ENCODE measurements at places on chromosomes 11 and 22.
A peak's percentile ranks its signal among the peaks of the same experiment; 100 is the strongest.

GRCh38 chr11:132528181-132528580 is 1004.1 kb downstream of the OPCML start:
- no peak for DNase-seq
- H3K27ac ChIP-seq = no peak overlapping the region
- H3K4me1 ChIP-seq = no peaks in the 10 kb centered on the region
- H3K4me3 ChIP-seq = no peak overlapping the region

DNA sequence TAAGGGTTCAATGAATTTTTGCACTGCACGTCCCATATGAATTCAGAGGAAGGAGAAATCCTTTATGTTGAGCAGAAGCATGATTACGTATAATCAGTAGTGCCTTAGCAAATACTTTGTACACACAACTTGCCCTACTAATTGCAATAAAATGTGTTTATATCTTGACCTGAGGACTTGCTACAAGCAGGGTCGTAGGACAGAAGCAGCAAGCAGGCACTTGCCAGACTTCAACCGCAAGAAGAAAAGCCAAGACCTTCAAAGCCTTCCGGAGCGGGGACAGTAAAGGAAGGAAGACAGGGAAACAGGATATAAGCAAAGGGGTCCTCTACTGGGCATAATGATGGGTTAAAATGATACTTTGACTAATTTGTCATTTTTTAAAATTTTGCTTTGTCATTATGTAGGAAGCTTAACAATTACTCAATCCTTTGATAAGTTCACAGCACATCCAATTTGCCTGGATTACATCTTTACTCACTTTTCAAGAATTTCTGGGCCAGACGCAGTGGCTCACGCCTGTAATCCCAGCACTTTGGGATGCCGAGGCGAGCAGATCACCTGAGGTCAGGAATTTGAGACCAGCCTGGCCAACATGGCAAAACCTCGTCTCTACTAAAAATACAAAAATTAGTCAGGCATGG is 23.2 kb upstream of the UBASH3B start:
- no peaks in the 10 kb centered on the region for H3K36me3 ChIP-seq
- H3K4me3 ChIP-seq = no peak overlapping the region
- no peak overlapping the region for H3K27ac ChIP-seq
- no peak for DNase-seq
- H3K27me3 ChIP-seq = peaks cover 8% of the 10 kb centered on the region

DNA sequence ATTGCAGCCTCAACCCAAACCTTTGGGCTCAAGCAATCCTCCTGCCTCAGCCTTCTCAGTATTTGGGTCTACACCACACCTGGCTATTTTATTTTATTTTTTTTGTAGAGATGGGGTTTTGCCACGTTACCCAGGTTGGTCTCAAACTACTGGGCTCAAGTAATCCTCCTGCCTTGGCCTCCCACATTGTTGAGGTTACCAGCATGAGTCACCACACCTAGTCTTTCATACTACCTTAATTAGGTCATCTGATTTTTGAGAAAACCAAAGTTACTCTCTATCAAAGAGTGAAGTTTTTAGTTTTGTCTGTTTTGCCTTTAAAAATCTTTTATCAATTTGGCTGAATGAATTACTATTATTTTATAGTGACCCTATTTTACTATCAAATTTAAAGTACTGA is 335.6 kb upstream of the LRRC4C start:
- H3K4me1 ChIP-seq = no peaks in the 10 kb centered on the region
- H3K27ac ChIP-seq = no peak overlapping the region
- no peak overlapping the region for H3K4me3 ChIP-seq
- no peaks in the 10 kb centered on the region for H3K27me3 ChIP-seq
- no peaks in the 10 kb centered on the region for H3K36me3 ChIP-seq

DNA sequence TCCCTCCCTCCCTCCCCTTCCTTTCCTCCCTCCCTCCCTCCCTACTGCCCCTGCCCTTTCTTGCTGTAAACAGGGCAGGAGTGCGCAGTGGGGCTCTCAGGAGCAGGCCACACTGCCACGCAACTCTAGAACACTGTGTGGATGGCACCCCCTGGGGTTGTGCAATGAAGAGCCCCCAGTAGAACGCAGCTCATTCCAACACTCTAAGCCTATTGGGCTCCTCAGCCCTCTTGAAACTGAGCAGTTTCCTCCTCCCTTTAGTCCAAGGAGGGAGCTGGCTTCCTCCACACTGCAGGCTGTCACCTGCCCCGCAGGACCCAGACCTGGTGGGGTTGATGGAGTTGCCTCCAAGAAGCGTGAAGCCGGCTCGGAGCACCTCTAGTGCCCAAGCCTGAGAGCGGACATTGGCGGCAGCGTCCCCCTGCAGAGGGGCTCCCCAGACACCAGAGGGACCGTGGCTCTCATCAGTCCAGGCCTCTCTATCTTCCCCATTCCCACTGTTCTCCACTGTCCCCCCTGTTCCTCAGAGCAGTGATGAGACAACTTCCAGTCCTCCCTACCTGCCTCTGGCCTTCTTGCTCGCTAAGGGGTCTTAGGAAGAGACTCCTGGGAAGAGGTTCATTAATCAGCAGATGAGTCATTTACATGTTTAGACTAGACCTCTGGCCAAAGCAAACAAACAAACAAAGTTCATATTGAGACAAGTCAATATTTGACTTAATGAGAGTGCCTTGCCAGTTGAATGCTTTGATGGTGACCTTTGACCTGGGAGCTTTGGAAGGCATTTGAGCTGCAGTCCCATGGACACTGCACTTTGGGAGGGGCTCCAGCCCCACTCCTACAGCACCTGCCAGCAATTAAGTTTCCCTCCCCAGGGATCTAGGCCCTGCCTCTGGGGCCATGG is 64.0 kb downstream of the RPUSD4 start:
- H3K27ac ChIP-seq = no peak overlapping the region
- no peak overlapping the region for H3K4me3 ChIP-seq
- H3K36me3 ChIP-seq = no peaks in the 10 kb centered on the region
- DNase-seq = no peak
- H3K4me1 ChIP-seq = peaks cover 10% of the 10 kb centered on the region

GRCh38 chr11:46906609-46907041 is 11.7 kb downstream of the LRP4 start:
- DNase-seq = no peak
- no peaks in the 10 kb centered on the region for H3K4me1 ChIP-seq
- H3K27me3 ChIP-seq = peaks cover 55% of the 10 kb centered on the region

- peaks cover 19% of the 10 kb centered on the region for H3K4me1 ChIP-seq
- H3K27me3 ChIP-seq = peaks cover 67% of the 10 kb centered on the region
- no peak overlapping the region for H3K27ac ChIP-seq
- no peaks in the 10 kb centered on the region for H3K36me3 ChIP-seq
These were observed 1.6 kb downstream of the CCND1 start for GRCh38 chr11:69642549-69642912.

DNA sequence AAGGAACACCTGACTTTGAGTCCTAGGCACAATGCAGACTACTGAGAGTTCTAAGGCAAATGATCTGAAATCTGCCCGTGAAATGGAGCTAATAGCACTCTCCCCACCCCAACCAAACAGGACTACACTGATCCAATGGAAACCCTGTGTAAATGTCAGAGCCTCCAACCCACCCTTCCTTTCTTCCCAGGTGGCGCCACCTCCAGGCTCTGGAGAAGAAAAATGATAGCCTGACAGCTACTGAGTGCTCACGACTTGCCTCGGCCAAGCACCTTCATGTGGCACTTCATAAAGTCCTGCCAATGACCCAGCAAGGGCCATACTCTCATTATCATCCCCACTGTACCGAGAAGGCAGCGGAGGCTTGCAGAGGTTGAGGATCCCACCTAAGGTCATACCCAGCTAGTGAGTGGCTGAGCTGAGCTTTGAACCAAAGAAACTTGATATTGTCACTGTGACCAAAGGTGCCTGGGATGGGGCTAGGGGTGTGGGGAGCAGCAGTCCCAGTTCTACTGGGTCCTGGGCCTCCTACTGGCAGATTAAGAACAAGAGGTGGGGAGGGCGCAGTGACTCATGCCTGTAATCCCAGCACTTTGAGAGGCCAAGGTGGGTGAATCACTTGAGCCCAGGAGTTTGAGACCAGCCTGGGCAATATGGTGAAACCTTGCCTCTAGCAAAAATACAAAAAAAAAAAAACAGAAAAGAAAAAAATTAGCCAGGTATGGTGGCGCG is 20.5 kb downstream of the TST start:
- H3K4me1 ChIP-seq = no peaks in the 10 kb centered on the region
- H3K27me3 ChIP-seq = peaks cover 56% of the 10 kb centered on the region
- H3K4me3 ChIP-seq = no peak overlapping the region
- peak; percentile 20 for DNase-seq

DNA sequence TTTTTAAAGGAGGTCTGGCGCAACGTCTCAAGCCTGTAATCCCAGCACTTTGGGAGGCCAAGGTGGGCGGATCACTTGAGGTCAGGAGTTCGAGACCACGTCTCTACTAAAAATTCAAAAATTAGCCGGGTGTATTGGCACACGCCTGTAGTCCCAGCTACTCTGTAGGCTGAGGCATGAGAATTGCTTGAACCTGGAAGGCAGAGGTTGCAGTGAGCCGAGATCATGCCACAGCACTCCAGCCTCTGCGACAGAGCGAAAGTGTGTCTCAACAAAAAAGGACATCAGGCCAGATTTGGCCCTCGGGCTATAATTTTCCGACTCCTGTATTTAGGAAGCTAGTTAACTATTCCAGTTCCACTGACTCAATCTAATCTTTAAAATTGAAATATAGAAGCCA is 78.7 kb upstream of the SLC25A18 start:
- no peak for DNase-seq
- no peaks in the 10 kb centered on the region for H3K4me1 ChIP-seq
- H3K27me3 ChIP-seq = peaks cover 2% of the 10 kb centered on the region
- H3K4me3 ChIP-seq = no peak overlapping the region

DNA sequence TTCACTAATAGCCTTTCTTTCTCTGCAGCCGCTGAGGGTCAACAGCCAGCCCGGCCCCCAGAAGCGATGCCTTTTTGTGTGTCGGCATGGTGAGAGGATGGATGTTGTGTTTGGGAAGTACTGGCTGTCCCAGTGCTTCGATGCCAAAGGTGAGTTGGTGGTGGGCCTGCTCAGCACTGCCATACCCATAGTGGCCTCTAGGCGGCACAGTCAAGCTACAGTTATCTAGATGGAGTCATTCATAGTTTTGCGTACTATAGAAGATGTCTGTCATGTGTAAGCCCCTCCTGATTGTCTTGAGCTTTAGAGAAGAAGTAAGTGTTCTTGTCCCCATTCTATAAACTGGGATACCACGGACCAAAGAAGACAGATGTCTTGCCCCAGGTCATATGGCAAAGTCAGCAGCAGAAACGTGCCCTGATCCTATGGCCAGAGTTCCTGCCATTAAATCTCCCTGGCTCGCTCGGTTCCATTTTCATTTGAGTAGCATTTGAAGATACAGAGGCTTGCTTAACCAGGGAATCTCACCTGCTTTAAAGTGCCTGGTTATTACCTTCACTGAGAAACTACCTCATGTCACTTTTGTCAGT is 42.1 kb upstream of the CRTAM start:
- H3K4me1 ChIP-seq = no peaks in the 10 kb centered on the region
- H3K27ac ChIP-seq = no peak overlapping the region
- no peak overlapping the region for H3K4me3 ChIP-seq
- DNase-seq = peak; percentile 79
- H3K27me3 ChIP-seq = no peaks in the 10 kb centered on the region
- H3K36me3 ChIP-seq = peaks cover 5% of the 10 kb centered on the region

GRCh38 chr11:118889797-118890196 is 6.1 kb downstream of the CXCR5 start:
- DNase-seq = no peak
- peak overlapping the region; percentile 67 for H3K27ac ChIP-seq
- H3K4me1 ChIP-seq = peaks cover 56% of the 10 kb centered on the region
- no peak overlapping the region for H3K4me3 ChIP-seq

DNA sequence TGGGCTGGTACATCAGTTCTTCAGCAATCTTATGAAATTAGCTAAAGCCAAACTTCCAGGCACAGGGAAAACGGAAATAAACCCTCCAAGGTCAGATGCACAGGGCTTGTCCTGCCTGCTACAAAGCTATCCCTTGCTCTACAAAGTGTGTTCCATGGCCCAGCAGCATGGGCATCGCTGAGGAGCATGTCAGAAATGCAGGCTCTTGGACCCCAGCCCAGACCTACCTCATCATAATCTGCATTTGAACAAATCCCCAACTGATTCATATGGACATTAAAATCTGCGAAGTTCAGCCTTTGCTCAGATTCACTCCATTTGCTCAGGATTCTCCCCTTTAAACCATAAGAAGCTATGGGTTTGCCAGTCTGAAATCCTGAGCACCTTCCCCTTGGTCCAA is 129.7 kb upstream of the CSNK2A3 start:
- no peak overlapping the region for H3K4me3 ChIP-seq
- no peak for DNase-seq
- H3K27ac ChIP-seq = no peak overlapping the region

- DNase-seq = no peak
- H3K4me1 ChIP-seq = no peaks in the 10 kb centered on the region
- H3K36me3 ChIP-seq = no peaks in the 10 kb centered on the region
- H3K4me3 ChIP-seq = no peak overlapping the region
These were observed 43.0 kb upstream of the KCNQ1OT1 start for GRCh38 chr11:2742611-2743426.

DNA sequence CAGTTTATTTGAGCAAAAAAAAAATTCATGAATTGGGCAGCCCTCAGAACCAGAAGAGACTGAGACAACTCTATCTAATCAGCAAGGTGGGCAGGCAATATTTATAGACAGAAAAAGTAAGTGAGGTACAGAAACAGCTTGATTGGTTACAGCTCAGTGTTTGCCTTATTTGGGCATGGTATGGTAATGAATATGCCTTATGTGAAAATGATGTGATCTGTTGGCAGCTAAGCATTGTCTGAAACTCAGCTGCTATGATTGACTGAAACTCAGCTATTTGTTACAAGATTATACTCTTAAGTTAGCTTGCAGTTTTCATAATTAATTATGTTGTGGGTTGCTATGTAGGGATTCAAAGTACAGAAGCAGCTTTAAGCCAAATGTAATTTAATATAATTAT is 127.6 kb downstream of the CNTN5 start:
- H3K36me3 ChIP-seq = no peaks in the 10 kb centered on the region
- no peak overlapping the region for H3K4me3 ChIP-seq
- no peaks in the 10 kb centered on the region for H3K4me1 ChIP-seq

DNA sequence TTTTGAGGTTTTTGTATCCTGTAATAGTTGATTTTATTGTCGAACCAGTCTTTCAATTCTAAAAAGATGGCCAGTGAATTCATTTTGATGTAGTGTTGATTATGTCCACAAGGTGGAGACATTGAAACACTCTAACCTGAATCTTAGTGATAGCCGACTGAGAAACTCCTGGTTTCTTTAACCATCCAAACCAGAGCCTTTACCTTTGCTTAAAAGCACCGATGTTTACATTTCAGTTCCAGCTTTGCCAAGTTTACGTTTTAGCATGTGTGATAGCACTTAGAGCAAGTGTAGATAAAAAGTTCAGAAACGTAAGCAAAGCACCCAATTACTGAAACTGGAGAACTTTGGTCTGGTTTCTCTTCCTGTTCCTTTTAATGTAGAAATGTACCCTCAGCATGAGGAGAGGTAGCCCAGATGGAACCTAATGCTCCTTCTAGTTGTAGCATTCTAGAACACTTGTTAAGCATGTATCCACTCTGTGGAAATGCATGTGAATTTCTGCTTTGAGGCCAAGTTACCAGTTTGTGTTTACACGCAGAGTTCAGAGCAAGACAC is 208.6 kb downstream of the DBX1 start:
- H3K4me3 ChIP-seq = peak overlapping the region; percentile 32
- H3K36me3 ChIP-seq = no peaks in the 10 kb centered on the region
- peaks cover 15% of the 10 kb centered on the region for H3K27me3 ChIP-seq
- peaks cover 8% of the 10 kb centered on the region for H3K4me1 ChIP-seq
- no peak overlapping the region for H3K27ac ChIP-seq

- no peak overlapping the region for H3K4me3 ChIP-seq
- no peak overlapping the region for H3K27ac ChIP-seq
- H3K27me3 ChIP-seq = peaks cover 15% of the 10 kb centered on the region
- H3K4me1 ChIP-seq = peaks cover 9% of the 10 kb centered on the region
- peaks cover 1% of the 10 kb centered on the region for H3K36me3 ChIP-seq
These were observed 24.1 kb downstream of the MYEOV start for GRCh38 chr11:69318093-69318420.

Data from activated naive CD4-positive, alpha-beta T cell treated with anti-CD3 and anti-CD28 coated beads, Interleukin-2, amount 10 ng/mL, durations not matched to agents 7 days and 5 days (primary cell).